NCI-H510A (cell line): ENCODE measurements at places on chromosomes 7 and 10.

DNA sequence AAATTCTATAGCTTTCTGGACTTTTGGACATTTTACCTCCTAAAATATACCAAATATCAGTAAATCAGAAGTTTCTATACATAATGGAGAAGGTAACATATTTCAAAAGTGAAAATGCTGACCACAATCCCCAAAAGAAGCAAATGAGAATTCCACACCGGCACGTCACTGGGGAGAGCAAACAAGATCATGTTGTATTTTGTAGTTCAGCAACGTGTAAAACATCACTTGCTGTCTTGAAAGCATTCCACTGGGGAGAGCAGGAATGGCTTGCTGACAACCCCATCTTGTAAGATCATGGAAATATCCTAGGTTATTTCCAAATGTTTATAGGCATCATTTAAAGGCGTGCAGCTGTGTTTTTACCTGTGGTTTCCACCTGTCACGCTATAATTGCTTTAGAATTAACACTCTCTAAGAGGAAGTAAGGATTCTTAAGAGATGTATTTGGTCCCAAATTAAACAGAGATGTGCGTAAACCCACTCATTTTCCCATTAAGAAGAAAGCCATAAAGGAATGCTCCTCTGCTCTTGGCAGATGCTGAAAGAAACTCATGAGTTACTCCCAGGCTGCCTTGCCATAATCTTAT is 397.1 kb upstream of the POT1 start:
- DNase-seq = no peak

DNA sequence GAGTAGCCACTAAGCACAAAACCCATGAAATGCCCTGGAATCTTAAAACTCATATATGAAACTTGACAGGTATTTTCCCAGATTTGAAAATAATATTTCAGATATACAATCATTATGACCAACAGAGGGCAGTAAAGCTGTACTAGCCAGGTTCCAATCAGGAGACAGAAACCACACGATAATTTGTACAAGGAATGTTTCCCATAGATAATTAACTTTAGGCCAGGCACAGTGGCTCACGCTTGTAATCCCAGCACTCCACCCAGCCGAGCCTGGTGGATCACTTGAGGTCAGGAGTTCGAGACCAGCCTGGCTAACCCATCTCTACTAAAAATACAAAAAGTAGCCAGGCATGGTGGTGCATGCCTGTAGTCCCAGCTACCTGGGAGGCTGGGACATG is 31.0 kb upstream of the NUB1 start:
- no peak for DNase-seq

GRCh38 chr10:44460416-44460815 is 75.5 kb upstream of the CXCL12 start:
- no peak for DNase-seq

- DNase-seq = no peak
Measured at GRCh38 chr7:151366166-151366879, 24.7 kb downstream of the NUB1 start.

GRCh38 chr7:30450983-30451497 is 27.5 kb downstream of the NOD1 start:
- no peak for DNase-seq

DNA sequence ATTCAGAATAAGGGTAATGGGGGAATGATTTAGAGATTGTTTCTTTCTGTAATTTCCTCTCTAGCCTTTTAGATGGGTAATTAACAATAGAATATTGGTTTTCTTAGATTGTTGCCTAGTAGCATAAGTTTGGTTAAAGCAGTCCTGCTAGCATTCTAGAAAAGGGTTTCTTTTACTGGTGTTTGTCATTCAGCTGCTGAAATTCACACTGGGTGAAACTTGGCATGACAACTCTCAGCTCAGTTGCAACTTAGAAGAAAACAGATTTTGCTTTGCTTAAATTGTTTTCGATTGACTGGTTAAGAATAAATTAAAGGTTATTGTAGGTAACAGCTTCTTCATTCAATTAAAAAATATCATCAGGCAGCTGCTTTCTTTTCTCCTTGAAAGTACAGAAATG is 25.1 kb upstream of the PDK4 start:
- no peak for DNase-seq

DNA sequence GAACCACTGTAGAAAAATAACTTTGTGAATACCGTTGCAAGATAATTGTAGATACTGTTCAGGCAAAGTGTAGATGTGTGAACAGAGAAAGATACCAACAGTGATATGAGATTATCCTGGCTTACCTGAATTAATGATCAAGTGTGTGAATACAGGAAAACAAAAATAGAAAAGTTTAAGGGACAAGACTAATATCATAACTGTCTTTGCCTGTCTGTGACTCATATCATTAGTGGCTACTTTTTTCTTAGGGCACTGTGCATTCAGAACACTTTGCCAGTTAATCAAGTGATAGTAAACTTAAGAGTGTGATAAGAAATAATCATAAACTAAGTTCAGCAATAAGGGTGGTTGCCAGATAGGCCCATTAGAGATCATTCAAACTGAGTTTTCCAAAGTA is 323.0 kb upstream of the LRGUK start:
- DNase-seq = no peak

DNA sequence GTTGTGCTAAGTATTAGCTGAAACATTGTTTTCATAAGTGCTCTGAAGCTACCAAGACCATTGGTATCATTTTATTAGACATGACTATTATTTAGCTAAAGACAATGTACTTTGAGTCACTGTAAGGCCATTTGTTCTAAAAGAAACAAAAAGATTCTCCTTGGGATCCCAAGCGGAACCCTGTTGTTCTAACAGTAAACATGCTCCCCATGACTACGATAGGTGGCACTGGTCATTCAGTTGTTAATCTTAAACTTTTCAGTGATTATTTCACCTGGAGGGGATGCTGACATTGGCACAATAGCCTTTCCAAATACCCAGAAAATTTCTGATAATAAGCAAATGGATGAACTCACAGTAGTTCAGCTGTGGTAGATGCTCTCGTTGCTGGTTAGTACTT is 715.0 kb downstream of the AUTS2 start:
- DNase-seq = no peak

GRCh38 chr7:3649678-3650440 is 348.8 kb downstream of the SDK1 start:
- no peak for DNase-seq

- no peak for DNase-seq
Measured at GRCh38 chr10:45404770-45405120, 30.7 kb downstream of the ALOX5 start.

- no peak for DNase-seq
Measured at GRCh38 chr7:116382375-116382774, 117.2 kb upstream of the CAV2 start.
